Chondrocyte (in vitro differentiated cells): ENCODE measurements at places on chromosomes 6 and 20. TPM values are rescaled to one million over a fixed set of nuclear protein-coding genes. Genes with fewer than 3 reads are reported as not detected.

GRCh38 chr6:158718461-158719046 lies 68.7 kb downstream of the SYTL3 start:
- H3K4me1 ChIP-seq: peaks cover 8% of the 10 kb centered on the region
- no peak overlapping the region for H3K4me3 ChIP-seq
- no peak overlapping the region for H3K27ac ChIP-seq
- no peaks in the 10 kb centered on the region for H3K27me3 ChIP-seq

DNA sequence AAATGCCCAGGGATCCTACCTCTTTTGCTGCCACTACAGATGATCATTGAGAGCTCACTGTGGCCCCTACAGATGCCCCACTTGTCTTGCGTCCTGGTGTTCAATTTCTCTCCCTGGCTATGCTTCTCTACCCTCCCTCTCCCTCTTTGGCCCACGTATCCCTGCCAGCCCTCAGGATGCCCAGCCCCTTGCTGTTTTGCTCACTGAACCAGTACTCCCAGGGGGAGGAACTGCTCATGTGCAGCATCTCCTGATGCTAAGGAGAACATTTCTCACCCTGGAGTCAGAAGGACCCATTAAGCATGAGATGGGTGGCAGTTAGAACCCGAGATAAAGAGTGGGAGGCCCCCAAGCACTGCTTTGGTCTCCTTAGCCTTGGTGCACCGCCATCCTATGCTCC lies at the start of gene WFDC9:
Gene WFDC9 (minus strand): TSS at position 101 of the 400 bp plus-strand sequence. CDS start 21,103 bp downstream, outside the sequence.
- H3K4me1 ChIP-seq: no peaks in the 10 kb centered on the region
- H3K27me3 ChIP-seq: peaks cover 25% of the 10 kb centered on the region
- no peaks in the 10 kb centered on the region for H3K36me3 ChIP-seq

DNA sequence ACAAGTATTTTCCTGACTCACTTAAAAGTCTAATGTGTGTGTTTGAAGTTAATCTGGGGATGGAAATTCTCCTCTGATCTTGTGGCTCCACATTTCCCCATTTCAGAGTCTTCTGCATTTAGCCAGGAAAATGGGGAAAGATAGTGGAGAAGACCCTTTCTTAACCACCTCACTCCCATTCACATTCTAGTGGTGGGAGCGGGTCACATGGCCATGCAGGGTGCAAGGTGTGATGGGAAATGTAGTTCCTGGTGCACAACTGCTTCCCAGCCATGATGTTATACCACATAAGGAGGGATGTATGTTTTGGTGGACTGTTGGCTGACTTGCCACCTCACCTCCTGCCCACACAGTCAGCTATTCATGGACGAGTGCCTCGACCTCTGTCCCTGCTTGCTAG lies 61.8 kb downstream of the BANF2 start:
- H3K4me3 ChIP-seq: no peak overlapping the region
- no peak overlapping the region for H3K27ac ChIP-seq
- peaks cover 7% of the 10 kb centered on the region for H3K36me3 ChIP-seq
- no peak for DNase-seq
- no peaks in the 10 kb centered on the region for H3K27me3 ChIP-seq

GRCh38 chr6:167296902-167297301 lies 5.8 kb downstream of the UNC93A start:
- H3K27ac ChIP-seq: no peak overlapping the region
- no peaks in the 10 kb centered on the region for H3K4me1 ChIP-seq
- H3K4me3 ChIP-seq: no peak overlapping the region
- no peak for DNase-seq

GRCh38 chr20:4702562-4703280 lies 19.0 kb upstream of the PRND start:
- no peak overlapping the region for H3K27ac ChIP-seq
- no peak overlapping the region for H3K4me3 ChIP-seq
- peaks cover 6% of the 10 kb centered on the region for H3K36me3 ChIP-seq

DNA sequence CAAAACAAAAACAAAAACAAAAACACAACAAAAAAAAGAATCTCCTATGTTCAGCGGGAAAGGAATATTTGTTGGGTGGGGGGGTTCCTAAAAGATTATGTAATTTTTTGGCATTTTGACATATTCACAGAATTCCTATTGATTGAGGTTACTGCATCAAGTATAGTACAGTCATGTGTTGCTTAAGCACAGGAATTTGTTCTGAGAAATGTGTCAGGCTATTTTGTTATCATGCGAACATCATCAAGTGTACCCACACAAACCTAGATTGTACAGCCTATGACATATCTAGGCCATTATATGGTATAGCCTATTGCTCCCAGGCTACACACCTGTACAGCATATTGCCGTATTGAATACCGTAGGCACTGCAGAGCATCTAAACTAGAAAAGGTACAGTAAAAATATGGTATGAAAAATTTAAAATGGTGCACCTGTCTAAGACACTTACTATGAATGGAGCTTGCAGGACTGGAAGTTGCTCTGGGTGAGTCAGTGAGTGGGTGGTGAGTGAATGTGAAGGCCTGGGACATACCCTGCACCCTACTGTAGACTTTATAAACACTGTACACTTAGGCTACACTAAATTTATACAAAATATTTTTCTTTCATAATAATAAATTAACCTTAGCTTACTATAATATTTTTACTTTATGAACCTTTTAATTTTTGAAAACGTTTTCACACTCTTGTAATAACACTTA lies 110.6 kb downstream of the CDKAL1 start:
- peaks cover 7% of the 10 kb centered on the region for H3K36me3 ChIP-seq
- no peaks in the 10 kb centered on the region for H3K4me1 ChIP-seq
- H3K4me3 ChIP-seq: no peak overlapping the region
- no peaks in the 10 kb centered on the region for H3K27me3 ChIP-seq
- no peak overlapping the region for H3K27ac ChIP-seq

GRCh38 chr6:156988276-156989158 lies 211.3 kb downstream of the ARID1B start:
- DNase-seq: no peak
- no peak overlapping the region for H3K27ac ChIP-seq
- H3K27me3 ChIP-seq: no peaks in the 10 kb centered on the region
- H3K4me1 ChIP-seq: peaks cover 40% of the 10 kb centered on the region
- H3K4me3 ChIP-seq: no peak overlapping the region

GRCh38 chr6:123518441-123519188 lies 118.1 kb downstream of the TRDN start:
- no peak for DNase-seq
- no peaks in the 10 kb centered on the region for H3K36me3 ChIP-seq
- H3K4me3 ChIP-seq: no peak overlapping the region
- no peaks in the 10 kb centered on the region for H3K4me1 ChIP-seq
- H3K27me3 ChIP-seq: peaks cover 2% of the 10 kb centered on the region

DNA sequence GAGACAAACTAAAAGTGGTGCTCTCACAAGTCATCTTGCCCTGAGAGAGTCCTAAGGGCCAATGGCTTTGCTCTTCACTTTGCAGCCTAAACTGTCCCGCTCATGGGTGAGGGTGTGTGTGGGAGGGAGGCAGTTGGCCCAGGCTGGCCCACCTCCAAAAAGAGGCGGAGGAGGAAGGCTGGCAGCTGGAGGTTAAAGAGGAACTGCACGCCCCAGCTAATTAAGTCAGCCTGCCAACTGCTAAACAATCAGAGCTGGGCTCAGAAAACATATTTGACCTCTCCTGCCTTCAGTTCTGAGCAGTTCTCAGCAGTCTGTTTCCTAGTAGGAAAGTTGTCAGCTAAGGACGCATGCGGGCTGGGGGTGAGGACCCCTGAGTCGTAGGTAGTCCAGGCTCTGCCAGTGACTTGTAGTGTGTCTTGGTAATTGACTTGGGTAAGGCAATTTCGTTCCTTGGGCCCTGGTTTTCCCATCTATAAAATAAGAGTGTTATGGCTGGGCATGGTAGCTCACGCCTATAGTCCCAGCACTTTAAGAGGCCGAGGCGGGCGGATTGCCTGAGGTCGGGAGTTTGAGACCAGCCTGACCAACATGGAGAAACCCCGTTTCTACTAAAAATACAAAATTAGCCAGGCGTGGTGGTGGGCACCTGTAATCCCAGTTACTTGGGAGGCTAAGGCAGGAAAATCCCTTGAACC lies 17.0 kb downstream of the GSS start:
- H3K4me3 ChIP-seq: no peak overlapping the region
- no peaks in the 10 kb centered on the region for H3K27me3 ChIP-seq
- peaks cover 51% of the 10 kb centered on the region for H3K36me3 ChIP-seq
- DNase-seq: no peak

Gene COL11A2
- total RNA-seq: 2.8 to 10.0 TPM (median 10.0 TPM) in 3 replicates

Gene CLVS2
- total RNA-seq: not detected in 3 replicates

Gene BAG2
- 12.1 to 13.7 TPM (median 12.1 TPM) in 3 replicates for total RNA-seq

Gene PNLDC1
- not detected in 3 replicates for total RNA-seq

Gene RNF144B
- 9.6 to 11.2 TPM (median 10.2 TPM) in 3 replicates for total RNA-seq
